ENCODE measurements at places on chromosomes 4 and X.

DNA sequence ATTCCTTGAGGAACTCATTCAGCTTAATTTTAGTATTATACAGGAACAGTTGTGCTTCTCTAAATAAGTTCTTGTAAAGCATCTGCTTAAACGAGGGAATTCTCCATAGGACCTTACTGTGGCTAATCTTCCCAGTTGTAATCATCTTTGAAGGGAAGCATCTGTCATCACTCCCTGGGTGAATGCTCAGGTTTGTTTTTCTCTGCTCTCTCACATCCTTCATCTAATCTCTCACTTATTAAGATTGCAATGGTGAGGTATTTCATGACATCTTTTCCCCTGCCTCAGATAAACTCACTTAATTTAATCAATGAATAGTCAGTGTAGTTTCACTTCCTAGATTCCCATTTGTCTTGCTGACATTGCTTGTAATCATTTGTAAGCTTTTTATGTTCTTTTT lies 121.8 kb upstream of the ADAMTS3 start:
- no peak for DNase-seq

- no peak for DNase-seq
Measured at GRCh38 chrX:20224814-20225487, 41.8 kb downstream of the RPS6KA3 start.

DNA sequence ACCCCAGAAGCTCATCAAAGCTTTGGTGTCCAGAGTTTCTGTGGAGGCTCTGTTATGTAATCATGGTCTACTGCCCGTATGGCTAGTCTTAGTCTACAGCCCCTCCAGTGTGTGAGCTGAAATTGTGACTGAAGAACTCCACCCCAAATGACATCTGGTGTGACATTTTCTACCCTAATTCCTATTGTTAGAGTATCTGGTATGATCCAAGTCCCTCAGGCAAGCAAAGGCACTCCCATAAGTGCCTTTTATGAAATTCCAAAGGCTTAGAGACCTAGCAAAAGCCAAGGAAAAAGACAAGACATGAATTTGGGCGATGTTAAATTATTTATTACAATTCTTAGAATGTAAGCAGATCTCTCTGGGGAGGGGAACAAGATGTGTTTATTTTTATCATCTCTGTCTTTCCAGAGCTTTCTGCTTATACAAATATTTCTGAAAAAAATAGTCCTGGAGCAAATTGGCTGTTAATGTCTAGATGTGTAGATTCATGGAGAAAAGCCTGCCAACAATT lies 417.4 kb downstream of the CCSER1 start:
- no peak for DNase-seq

- no peak for DNase-seq
Measured at GRCh38 chr4:105344141-105344540, 129.7 kb downstream of the PPA2 start.

GRCh38 chrX:53047228-53047627 lies 1.4 kb upstream of the GPR173 start:
- DNase-seq, result no peak

GRCh38 chr4:88212253-88212561 lies 53.8 kb upstream of the ABCG2 start:
- no peak for DNase-seq

GRCh38 chrX:129768186-129768585 lies 11.6 kb upstream of the SASH3 start:
- DNase-seq, result no peak

DNA sequence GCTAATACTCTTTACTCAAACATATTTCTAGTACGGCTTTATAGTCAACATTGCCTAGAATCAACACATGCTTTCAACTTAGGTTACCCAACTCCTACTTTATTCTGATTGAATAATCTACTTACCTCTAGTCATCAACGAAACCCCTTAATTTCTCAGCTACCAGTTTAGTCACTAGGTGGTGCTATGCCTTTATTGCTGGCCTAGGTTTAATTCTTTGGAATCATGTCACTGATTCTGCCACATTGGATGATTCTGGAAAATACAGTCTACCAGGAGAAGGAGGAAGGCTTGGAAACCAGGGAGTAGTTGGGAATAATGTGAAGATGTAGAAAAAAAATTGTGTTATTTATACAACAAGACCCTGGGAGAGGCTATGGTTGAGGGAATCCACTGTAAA lies 167.7 kb downstream of the DCAF12L2 start:
- DNase-seq, result no peak

DNA sequence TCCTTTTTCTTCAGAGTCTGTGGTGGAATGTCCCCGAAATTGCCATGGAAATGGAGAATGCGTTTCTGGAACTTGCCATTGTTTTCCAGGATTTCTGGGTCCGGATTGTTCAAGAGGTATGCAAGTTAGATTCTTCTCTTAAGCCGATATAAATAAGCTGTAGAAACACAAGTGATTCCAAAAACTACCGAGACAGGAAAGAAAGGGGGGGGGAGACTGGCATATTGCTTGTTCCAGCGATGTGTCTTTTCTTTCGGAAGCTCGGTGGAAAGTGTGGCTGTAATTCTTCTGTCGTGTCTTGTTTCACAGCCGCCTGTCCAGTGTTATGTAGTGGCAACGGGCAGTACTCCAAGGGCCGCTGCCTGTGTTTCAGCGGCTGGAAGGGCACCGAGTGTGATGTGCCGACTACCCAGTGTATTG lies 236.9 kb downstream of the DCTD start:
- no peak for DNase-seq

DNA sequence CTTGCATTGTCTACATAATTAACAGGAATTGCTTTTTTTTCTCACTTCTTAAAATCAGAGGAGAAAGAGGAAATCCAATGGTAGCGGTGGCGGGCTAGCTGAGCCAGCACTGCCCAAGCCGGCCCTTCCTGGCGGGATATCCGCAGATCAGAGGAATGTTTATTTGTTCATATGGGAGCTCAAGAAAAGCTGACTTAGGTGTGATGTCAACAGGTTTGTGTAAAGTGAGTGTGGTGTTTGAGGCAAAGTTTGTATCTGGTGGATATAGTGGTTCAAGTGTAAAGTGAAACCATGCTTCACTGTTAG lies 466 bp upstream of the SLC39A8 start:
- no peak for DNase-seq

GRCh38 chrX:134653835-134654234 lies 4.4 kb downstream of the PLAC1 start:
- no peak for DNase-seq

DNA sequence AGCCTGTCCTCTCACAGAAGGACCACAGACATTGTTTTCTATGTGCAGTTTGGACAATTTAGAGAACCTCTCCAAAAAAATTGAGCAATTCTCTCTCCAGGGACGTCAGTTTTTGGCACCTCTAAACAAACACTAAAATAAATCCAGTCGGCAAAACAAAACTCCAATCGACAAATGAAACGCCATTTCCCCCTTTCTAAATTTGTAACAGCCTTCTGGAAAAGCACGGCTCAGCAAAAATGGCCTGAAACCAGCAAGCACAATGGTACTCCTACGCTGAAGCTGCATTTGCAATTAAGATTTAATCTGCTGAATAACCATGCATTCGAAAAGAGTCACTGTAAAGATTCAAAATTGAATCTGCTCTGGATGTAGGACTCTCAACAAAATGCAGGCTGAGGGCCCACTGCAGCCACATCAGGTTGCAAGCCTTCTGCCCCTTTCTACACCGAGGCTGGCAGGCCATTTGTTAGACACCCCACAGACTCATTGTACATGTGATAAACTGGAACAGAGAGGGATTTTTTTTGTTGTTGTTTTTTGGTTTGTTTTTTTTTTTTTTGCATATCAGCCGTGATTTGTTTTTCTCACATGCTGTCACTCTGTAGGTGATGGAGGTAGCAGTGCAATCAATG lies 79.9 kb upstream of the MAP3K15 start:
- DNase-seq, result no peak

DNA sequence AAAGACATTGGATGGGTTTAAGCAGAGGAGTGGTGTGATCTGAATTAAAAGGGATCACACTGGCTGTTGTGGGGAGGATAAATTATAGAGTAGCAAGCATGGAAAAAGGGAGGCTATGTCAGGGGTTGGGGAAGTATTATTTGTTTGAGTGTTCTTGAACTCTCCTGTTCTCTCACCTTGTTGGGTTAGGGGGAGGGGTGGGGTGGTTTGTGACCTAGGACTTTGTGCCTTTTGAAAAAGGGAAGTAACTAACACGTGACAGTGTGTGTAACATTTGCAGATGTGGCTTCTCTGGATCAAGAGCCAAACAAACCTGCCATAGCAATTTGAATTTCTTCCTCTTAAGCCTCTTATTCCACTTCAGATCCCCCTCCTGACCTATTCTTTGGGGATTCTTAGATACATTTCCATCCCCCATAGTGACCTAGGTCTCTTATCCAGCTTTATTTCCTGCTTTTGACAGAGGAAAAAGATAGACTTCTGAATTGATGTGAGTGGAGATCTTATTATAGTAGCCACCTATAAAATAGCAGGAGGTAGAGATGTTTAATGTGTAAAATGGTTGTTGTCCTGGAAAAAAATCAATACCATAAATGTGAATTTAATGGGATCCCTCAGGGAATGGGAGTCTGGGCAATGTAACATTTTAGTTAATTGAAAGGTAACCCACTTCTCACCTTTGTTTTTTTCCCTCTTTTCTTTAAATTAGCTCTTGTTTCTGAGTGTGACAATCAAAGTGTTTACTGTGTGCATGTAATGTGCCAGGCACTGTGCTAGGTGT lies 120.4 kb downstream of the CT47B1 start:
- DNase-seq, result no peak

GRCh38 chr4:85555206-85555605 lies 80.3 kb downstream of the ARHGAP24 start:
- DNase-seq, result no peak

DNA sequence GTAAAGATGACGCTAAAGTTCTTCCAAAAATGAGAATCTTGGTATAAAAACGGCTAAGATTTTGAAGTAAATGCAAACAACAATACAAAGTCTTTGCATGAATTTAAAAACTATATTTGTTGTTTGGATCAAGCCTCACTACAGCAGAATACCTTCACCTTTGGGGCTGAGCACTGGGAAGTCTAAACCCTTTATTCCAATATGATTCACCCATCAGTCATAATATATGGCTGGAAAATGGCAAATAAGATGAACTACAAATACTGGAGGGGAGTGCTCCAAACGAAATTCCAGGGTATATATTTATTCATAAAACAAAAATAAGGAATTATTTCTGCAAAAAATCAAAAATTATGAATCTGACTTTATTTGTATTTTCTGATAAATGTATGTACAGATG lies 138.4 kb downstream of the SCFD2 start:
- DNase-seq, result no peak

- DNase-seq, result no peak
Measured at GRCh38 chrX:146456058-146456457, 353.5 kb upstream of the CXorf51B start.

DNA sequence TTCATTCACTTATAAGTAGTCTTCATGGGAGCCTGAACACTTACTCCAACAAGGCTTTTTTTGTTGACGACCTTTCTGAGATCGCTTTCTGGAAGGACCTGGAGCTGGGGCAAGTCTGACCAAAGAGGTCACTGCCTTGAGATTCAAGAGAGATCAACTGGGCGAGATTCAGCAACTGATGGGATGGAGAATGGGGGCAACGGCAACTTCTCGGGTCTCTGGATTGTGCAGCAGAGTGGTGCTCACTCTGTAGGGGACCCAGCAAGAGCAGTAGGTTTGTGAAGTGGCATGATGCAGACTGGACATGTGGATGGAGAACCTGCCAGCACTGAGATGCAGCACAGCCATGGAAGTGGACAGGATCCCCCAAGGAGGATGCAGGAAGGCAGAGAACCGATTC lies 288.1 kb downstream of the EVC2 start:
- DNase-seq, result no peak

DNA sequence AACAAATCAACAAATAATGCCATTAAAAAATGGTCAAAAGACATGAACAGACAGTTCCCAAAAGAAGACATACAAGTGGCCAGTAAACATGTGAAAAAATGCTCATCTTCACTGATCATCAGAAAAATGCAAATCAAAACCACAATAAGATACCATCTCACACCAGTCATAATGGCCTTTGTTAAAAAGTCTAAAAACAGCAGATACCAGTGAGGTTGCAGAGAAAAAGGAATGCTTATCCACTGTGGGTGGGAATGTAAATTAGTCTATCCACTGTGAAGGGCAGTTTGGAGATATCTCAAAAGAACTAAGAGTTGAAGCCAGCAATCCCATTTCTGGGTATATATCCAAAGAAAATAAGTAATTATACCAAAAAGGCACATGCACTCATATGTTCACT lies 668.1 kb upstream of the CPEB2 start:
- no peak for DNase-seq

- no peak for DNase-seq
Measured at GRCh38 chr4:54678826-54679225, 21.1 kb downstream of the KIT start.

- no peak for DNase-seq
Measured at GRCh38 chrX:98409867-98410266, 1526.2 kb downstream of the RPA4 start.

DNA sequence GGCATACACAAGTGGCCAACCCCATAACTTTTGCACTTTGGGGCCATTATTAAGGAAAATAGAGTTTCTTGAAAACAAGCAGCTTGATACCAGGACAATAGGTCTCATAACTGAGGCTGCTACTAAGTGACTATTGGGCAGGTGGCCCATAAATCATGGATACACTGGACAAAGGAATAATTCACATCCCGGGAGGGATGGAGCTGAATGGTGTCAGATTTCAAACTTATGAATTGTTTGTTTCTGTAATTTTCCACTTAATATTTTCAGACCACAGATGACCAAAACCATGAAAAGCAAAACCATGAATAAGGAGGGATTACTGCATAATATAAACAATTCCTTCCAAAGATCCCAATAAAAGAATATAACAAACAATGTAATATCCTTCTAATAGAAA lies 114.4 kb downstream of the WDFY3 start:
- DNase-seq, result no peak

DNA sequence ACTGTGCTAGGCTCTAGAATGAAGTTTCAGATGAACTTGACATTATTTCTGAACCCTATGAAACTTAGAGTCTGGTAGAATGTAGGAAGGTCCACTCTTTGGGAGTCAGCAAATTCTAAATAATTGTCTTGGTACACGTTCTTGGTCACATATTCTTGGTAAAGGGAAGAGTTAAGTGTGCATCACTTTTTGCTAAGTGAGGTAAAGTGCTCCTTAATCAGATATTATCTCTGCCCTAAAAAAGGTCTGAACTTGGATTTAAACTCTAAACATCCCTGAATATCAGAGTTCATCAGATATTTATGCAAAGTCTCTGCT lies 7.2 kb downstream of the OCIAD2 start:
- DNase-seq, result no peak

DNA sequence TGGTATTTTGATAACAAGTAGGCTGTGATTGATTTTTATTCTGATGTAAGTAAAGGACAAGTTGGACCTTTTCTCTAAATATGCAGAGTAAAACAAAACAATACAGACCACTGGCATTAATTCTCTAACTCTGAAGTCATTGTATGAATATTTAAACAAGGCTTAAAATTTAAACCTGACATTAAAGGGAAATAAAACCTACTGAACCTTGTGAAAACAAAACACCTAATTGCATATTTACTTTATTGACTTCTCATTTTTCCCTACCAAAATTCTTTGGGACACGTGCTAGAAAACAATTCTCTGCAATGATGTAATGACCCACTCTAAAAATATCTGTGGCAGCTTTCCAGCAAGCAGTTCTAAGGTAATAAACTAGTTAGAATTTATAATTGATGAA lies 369.7 kb upstream of the TRAM1L1 start:
- no peak for DNase-seq

Measured in effector CD8-positive, alpha-beta T cell (primary cell).